ENCODE measurements at places on chromosomes 11 and 22.

DNA sequence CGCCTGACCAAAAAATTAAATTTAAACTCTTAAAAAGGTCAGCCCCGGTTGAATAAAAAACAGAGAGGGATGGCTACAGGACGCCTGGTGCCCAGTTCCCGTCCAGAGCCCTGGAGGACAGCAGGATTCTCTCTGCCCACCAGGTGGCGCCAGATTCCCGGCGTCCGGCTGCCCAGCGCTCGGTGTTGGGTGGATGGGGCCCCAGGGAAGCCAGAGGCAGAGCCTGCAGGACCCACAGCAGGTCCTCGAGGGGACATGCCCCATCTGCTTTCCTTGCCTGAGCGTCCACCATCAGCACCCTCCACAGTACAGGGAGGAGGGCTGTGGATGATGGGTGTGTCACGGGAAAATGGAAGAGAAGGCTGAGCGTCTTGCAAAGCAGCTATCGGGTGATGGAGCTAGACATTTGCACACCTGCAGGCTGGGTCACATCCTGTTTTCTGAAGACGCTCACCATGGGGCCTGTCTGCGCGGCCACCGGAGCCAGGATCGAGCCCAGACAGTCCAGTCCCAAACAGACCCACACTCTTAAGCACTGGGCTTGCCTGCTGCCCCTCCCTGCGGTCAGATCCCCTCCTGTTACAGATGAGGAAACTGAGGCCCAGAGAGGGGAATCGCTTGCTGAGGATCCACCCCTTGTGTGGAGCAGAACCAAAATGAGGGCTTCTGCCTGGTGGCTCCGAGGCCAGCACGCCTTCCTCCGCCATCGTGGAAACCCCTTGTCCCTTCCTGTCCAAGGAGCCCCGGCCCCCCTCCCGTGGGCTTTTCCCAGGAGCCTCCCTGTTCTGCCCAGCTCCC lies 18.5 kb upstream of the CBX7 start:
- DNase-seq: peak; percentile 88

DNA sequence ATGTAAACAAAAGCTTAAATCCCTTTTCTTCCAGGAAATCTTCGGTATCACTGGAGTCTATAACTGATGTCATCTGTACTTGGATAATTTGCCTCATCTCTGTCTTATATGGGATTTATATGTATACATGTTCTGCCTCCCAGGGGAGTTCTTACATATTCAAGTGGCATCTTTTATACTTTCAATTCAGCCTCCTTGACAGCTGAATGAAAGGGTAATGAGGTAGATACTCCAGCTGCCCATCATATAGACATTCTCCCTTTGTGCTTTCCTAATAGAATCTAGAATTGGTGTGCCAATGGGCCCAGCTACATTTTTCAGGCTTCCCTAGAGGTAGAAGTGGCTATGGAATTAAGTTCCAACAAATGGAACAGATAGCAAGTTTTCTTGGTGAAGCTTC lies 223.8 kb downstream of the LRRC4C start:
- no peak for DNase-seq

- DNase-seq: no peak
These were observed 104.0 kb downstream of the SOX6 start for GRCh38 chr11:16252373-16252772.

- DNase-seq: no peak
These were observed 333.0 kb upstream of the DDI1 start for GRCh38 chr11:103703437-103703836.

DNA sequence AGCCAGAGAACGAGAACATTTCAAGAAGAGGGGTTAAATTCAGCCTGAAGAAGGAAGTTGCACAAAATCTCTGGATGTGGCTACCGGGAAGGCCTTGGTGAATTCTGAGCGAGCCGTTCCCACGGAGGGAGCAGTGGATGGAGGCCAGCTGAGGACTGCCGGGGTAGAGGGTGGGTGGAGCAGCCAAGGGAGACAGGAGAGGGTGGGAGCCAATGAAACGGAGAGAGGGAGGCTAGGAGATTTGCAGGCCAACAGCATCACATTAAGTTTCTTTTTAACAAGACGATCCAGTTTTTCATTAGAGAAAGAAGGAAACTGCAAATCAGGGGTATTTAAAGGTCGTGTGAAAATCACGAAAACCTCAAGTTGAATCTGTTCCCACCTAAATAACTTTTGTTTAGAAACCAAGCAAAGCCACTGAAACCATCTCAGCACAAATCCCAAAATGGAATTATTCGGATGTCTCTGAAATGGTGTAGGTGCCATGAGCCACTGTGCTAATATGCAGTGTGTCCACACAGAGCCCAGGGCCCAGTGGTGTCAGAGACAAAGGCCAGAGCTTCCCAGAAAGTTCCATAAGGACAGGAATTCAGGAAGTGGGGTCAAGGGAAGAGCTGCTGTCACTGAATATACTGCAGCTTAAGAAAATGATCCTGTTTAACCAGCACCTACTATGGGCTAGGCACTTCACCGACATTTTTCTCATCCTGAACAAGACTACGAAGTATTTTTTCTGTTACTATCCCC lies 59.7 kb upstream of the SLC35C1 start:
- DNase-seq: no peak

DNA sequence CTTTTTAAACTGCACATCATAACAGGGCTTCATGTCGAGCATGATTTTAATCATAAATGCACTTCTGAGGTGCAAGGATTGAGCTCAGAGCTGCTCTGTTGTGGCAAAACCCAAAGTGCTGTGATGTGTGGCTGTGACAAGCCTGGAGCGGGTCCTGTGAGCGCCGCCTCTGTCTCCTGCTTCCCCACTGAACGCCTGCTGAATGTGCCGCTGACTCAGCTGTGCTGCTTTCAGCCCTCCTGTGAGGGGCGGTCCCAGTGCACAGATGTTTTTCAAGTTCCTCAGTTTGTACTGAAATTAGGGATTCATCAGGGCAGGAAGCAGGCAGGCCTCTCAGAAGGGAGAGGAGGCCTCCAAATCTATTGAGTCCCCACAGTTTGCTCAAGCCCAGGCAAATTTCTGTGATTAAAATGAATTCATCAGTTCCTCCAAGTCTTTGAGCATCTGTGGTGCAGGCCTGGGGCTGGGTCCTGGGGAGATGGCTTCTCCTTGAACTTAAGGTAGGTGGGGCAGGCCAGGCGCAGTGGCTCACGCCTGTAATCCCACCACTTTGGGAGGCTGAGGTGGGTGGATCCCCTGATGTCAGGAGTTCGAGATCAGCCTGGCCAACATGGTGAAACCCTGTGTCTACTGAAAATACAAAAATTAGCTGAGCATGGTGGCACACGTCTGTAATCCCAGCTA lies 3.0 kb upstream of the GTSE1 start:
- DNase-seq: no peak

- no peak for DNase-seq
These were observed 43.6 kb downstream of the ABTB2 start for GRCh38 chr11:34314176-34314575.

Measured in stimulated activated CD4-positive, alpha-beta T cell treated with anti-CD3 and anti-CD28 coated beads, Interleukin-4, amount 100 ng/mL, for 48 hours (primary cell).